ENCODE measurements at places on chromosomes 16 and 17.
A peak's percentile ranks its signal among the peaks of the same experiment; 100 is the strongest.

- no peak for DNase-seq
Observed at GRCh38 chr17:73867056-73867455, 222.8 kb upstream of the SDK2 start.

DNA sequence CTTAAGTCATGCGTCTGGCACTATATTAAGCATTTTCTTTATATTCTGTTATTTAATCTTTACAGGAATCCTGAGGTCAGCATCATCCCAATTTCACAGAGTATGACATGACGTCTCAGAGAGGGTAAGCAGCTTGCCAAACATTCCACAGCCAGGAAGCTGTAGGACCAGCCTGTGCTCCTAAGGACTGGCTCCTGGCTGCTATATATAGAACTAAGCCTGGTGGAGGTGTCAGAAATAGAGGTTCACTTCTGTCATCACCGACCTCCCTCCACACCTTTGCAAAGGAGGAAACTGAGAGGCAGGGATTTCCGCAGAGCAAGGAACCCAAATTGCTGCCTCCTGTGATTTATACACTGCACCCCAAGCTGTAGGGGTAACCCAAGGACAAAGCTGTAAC, 37.9 kb upstream of the NDRG4 start:
- no peak for DNase-seq

- DNase-seq: no peak
Observed at GRCh38 chr16:56151621-56152020, 39.7 kb upstream of the GNAO1 start.

GRCh38 chr17:28807925-28808634, 34.5 kb downstream of the FAM222B start:
- DNase-seq: no peak

DNA sequence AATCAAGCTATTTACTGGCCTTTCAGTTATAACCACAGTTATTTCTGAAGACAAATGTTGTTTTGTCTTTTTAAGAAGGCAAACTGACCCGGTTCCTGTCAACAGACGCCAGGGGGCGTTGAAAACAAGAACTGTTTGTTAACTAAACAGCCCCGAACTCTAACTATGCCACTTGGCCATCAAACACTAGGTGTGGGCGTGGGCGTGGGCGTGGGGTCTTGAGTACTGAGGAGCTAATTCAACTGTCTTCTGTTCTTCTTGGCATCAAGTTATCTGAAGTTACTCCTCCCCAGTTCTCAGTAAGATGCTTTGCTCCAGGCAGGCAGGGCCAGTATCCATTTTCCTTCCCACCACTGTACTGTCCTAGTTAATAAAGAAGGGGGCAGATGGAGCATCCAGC, 63.3 kb upstream of the MTMR4 start:
- peak; percentile 54 for DNase-seq

- DNase-seq: no peak
Observed at GRCh38 chr16:66706506-66706880, 9.9 kb upstream of the CMTM4 start.

Measured in CD4-positive, alpha-beta T cell treated with Interleukin-4 for 1 hour (primary cell).